ENCODE measurements at places on chromosomes 12 and 14. TPM values are rescaled to one million over a fixed set of nuclear protein-coding genes. Genes with fewer than 3 reads are reported as not detected.

- ATAC-seq: no peak
These were observed 30.4 kb downstream of the XRCC3 start for GRCh38 chr14:103684871-103685270.

DNA sequence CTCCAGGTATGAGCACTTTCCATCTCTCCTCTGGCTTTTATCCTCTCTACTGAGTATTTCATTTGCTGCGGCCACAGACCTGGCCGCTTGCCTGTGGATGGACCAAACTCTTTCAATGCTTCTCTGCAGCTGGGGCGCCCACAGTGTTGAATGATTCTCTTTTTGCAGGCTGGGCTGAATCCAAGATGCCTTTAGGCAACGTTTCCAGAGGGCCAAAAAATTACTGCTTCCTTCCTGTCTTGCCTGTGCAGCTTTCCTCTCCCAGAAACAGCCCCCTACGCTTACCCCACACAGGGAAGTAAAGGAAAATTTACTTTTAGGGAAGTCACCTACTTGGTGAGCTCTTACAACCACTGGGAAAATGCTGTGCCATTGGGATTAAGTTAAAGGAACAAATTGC is 55.6 kb upstream of the JDP2 start:
- no peak for ATAC-seq

DNA sequence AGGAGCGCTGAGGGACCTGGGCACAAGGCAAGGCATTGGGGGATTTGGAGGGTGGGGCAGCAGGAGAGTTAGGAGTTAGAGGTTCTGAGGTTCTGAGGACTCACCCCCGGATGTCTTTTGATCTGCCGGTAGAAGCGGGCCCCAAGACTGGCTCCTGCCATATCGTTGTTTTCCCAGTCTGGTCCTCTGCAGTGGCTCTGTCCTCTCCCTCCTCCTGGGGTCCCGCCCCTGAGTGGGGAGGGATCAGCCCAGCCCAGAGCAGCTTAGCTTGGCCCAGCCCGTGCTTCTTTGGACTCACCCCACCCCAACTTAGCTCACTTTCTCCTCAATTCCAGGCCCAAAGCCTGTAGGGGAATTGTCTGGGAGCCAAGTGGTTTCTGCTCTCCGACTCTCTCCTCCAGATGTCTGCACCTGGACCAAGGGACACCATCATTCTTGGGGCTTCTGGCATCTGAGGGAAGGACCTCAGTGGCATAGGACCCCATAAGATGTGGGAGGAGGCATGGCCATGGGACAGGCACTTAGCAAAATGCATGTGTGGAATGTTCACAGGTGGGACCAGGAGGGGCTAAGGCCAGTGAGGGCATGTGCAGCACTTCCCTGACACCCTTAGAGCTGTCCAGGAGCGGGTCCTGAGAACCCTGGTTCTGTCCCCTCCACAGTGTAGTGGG is 7.5 kb downstream of the SHMT2 start:
- ATAC-seq: no peak

- ATAC-seq: no peak
These were observed 47.5 kb upstream of the DYNC1H1 start for GRCh38 chr14:101916816-101917412.

GLI1 gene
- total RNA-seq: 0.15 TPM

- peak; percentile 65 for ATAC-seq
These were observed 8.9 kb downstream of the IKZF4 start for GRCh38 chr12:56029666-56030293.

- no peak for ATAC-seq
These were observed 212.1 kb upstream of the FKBP4 start for GRCh38 chr12:2582631-2583030.

TMEM263 gene
- 36.1 TPM for total RNA-seq

DNA sequence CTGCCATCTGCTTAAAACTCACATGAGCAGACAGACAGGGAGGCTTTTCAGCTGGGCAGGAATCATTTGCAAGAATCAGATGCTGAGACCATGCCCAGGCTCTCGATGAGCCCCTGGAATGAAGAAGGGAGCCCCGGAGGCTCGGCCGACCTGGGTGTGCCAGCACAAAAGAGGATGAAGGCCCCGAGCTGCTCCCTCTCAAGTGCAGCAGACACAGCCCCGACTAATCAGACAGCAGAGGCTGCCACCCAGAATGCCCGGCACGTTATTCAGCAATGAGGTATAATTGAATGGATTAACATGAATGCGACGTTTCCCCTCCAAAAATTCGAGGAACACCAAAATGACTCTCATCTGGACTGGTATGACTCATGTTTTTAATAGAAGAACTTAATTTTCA is 58.9 kb downstream of the BCL11B start:
- ATAC-seq: no peak

BHLHE41 gene
- 5.3 TPM for total RNA-seq

DNA sequence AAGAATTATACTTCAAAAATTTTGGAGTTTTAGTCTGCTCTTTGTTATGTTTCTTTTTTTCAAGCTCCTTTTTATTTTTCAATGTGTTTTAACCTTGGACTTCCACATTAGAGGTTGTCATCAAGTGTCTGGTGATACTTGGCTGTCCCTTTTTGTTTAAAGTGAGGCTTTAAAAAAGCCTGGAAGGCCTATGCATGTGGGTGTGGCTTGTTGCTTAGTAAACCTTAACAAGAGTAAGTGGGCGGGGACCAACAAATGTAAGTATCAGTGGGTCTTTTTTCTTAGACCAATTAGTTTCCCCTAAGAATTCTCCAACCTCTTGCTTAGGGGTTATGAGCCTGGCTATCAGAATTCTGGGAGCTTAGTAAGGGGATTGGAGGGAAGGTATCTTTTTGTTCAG is 26.4 kb downstream of the HCFC2 start:
- ATAC-seq: no peak

DNA sequence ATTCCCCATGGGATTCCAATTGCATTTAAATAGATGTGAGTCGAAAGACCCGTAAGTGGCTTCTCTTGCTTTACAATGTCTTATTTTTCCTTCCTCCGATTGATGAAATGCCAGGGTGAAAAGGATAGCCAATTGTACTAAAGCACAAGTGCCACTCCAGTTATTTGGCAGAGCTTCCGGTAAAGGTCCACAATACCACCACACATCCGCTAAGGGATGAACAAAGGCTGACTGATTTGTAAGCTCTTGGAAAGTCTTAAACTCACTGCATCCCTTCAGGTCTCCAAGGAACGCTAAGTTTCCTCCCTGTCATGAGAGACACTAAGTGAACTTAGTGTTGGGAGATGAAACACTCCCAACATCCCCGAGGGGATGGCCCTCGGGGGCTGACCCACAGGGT is 21.2 kb upstream of the RNASE1 start:
- ATAC-seq: no peak

DNA sequence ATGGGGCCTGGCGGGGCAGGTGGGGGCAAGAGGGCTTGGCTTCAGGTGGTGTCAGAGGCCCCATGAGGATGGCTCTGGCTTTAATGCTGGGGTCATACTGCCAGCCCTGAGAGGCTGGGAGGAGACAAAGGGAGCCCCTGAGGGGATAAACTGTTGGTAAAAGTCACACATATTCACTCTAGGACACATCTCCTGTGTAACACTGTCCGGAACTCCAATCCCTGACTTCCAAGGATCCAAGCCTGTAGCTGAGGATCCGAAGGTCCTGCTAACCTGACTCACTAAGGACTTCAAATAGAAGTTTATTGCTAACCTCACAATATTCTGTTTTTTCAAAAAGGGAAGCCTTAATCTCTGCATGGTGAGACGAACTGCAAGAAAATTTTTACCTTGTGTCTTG is 39.2 kb upstream of the GPR68 start:
- no peak for ATAC-seq

MANSC1 gene
- total RNA-seq: 21.3 TPM

GRCh38 chr14:55733599-55733998 is 153.6 kb downstream of the KTN1 start:
- ATAC-seq: no peak

GRCh38 chr14:74592476-74593201 is 19.4 kb downstream of the LTBP2 start:
- ATAC-seq: no peak

DNA sequence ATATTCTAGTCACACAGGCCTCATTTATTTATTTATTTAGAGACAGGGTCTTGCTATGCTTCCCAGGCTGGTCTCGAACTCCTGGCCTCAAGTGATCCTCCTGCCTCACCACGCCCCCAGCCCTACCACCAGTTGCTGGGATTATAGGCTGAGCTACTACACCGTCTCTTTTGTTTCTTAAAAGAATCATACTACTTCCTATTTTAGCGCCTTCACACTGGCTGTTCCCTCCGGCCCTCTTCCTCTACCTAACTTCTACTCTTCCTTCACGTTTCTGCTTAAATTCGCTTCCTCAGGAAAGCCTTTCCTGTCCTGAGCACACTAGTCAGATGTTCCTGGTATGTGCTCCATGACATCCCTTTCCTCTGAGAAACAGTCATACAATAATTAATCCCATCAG is 6.4 kb upstream of the MRPL42 start:
- no peak for ATAC-seq

All from gastroesophageal sphincter (tissue), 4 donors.